Activated naive CD8-positive, alpha-beta T cell treated with anti-CD3 and anti-CD28 coated beads, Interleukin-2, amount 50 U/mL, for 24 hours (primary cell): ENCODE measurements at places on chromosomes 3 and 15.

DNA sequence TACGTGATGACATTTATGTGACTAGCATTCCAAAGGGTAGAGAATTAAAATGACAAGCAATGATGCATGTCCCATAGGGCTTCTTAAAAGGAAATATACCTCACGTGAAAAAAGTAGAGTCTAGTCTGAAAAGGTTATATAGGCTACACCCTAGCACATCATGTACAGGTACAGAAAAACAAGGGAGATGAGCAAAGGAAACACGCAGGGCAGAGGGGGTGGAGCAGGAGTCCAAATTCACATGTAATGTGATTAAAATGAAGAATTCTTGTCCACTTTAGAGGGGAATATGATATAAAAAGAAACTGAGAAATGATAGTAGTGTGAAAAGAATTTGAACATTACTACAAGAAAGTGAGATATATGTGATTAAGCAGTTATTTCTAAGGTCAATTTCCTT lies 59.4 kb downstream of the HACD2 start:
- no peak overlapping the region for H3K4me3 ChIP-seq
- DNase-seq, result no peak
- peaks cover 24% of the 10 kb centered on the region for H3K36me3 ChIP-seq
- H3K4me1 ChIP-seq, result peaks cover 51% of the 10 kb centered on the region

GRCh38 chr3:101536266-101536665 lies 23.3 kb upstream of the SENP7 start:
- peaks cover 16% of the 10 kb centered on the region for H3K4me1 ChIP-seq
- H3K27me3 ChIP-seq, result no peaks in the 10 kb centered on the region

- no peak overlapping the region for H3K27ac ChIP-seq
- no peak for DNase-seq
- H3K27me3 ChIP-seq, result no peaks in the 10 kb centered on the region
- H3K36me3 ChIP-seq, result peaks cover 19% of the 10 kb centered on the region
- H3K4me1 ChIP-seq, result no peaks in the 10 kb centered on the region
These were observed 62.8 kb downstream of the GLCE start for GRCh38 chr15:69223083-69223813.

DNA sequence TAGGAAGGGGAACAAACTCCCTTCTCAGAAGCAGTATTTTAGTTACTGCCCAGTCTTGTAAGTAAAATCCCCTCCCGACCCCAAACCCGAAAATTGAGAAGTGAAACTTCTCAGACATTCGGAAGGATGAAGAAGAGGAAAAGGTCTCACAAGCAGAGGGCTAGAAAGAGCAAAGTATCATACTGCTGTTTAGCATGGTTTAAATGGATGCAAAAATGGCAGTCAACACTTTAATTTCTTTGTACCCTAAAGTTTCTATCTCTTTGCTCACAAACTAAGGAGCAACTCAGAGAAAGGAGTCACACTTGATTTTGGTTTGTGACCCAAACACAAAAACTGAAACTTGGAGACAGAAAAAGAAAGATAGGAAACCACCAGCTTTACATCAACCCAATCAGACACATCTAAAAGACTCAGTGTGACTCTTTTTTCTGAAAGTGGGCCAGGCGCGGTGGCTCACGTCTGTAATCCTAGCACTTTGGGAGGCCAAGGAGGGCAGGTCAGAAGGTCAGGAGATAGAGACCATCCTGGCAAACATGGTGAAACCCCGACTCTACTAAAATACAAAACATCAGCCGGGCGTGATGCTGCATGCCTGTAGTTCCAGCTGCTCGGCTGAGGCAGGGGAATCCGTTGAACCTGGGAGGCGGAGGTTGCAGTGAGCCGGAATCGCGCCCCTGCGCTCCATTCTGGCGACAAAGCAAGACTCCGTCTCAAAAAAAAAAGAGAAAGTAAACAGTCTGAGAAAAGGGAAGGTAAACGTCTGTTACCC lies 63.2 kb upstream of the ATP11B start:
- peaks cover 5% of the 10 kb centered on the region for H3K27me3 ChIP-seq
- H3K4me1 ChIP-seq, result peaks cover 8% of the 10 kb centered on the region
- H3K36me3 ChIP-seq, result no peaks in the 10 kb centered on the region
- no peak overlapping the region for H3K27ac ChIP-seq

DNA sequence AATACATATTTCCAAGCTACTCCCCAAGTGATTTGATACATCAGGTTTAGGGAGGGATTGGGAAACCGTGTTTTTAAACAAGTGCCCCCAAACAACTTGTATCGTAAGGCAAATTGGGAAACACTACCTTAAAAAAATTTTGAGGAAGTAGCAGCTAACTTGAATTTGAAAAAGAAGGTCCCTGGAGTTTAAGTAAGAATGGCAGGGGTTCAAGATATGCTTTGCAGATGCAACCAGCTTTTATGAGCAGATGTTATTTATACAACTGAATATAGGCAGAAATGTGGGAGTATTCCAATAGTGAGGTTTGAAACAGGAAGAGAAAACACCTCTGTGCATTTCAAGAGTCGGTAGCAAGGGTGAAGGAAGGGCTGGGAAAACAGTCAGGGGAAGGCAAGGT lies 139.6 kb downstream of the IL20RB start:
- H3K4me3 ChIP-seq, result no peak overlapping the region
- no peaks in the 10 kb centered on the region for H3K4me1 ChIP-seq
- H3K27me3 ChIP-seq, result peaks cover 13% of the 10 kb centered on the region
- no peak for DNase-seq

- peaks cover 18% of the 10 kb centered on the region for H3K27me3 ChIP-seq
- no peak for DNase-seq
- no peaks in the 10 kb centered on the region for H3K4me1 ChIP-seq
- no peak overlapping the region for H3K27ac ChIP-seq
These were observed 52.8 kb downstream of the NOX5 start for GRCh38 chr15:69067296-69067695.

DNA sequence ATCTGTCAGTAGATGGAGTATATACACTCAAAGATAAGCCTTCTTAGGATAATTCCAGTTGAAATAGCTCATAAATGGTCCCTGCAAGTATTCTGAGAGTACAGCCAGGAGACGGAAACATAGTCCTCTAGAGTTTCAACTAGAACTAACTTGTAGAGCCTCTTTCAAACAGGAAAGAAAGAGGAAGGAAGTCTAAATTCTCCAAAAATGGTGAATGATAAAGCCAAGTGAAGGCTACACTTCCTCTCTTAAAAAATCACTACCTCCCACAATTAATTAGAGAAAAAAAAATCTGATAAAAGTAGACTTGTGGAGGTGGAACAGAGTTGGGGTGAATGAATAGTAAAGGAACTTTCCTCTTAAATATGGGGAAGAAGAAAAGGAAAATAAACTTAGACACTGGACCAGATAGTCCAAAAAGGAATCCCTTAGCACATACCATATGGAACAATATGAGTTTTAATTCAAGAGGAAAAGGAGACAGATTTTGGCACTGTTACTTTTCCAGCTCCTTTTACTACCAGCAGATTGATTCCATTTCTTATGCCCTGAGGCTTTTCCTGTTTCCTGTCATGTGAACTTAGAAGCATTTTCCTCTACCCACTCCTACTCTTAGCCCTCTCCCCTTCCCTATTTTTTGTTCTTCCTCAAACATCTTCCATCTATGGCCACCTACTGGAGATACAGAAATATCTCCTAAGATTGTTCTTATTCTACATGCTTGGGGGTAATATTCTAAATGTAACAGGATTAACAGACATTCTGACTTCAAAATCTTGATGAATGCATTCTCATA lies 207.6 kb downstream of the CHST2 start:
- H3K27me3 ChIP-seq, result no peaks in the 10 kb centered on the region
- peaks cover 16% of the 10 kb centered on the region for H3K4me1 ChIP-seq
- no peak for DNase-seq

GRCh38 chr3:107387555-107387954 lies 10.3 kb downstream of the CCDC54 start:
- H3K27ac ChIP-seq, result no peak overlapping the region
- H3K36me3 ChIP-seq, result no peaks in the 10 kb centered on the region
- H3K4me3 ChIP-seq, result no peak overlapping the region
- H3K27me3 ChIP-seq, result no peaks in the 10 kb centered on the region

DNA sequence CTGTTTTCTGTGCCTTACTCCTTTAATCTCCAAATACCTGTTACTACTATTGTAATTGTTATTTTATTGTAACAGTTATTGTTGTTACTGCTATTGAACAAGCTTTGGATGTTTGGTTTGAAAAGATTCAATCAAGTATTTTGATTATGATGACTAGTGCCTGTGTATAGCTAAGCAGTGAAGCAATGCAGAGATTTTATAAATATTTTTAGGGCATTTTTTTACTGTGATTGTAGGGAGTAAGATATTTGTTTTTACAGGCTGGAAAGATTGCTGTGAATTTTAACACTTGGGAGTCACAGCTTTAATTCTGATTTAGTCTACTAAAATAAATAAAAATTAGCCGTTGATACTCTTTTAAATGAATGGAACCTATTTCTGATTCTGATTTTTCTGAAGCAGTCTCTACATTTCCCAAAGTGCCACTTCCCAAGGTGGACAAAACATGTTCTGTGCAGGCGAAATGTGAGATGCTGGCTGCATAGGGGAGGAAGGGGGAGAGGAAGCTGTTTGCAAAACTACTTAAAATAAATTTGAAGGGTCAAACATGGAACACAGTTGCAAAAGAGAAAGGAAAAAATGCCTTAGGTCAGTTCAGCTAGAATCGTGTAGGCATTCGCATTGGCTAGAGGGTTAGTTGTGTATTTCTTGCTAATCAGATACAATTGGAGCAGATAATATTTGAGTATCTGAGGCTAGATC lies 25.7 kb downstream of the EEFSEC start:
- H3K27ac ChIP-seq, result no peak overlapping the region
- no peak overlapping the region for H3K4me3 ChIP-seq
- H3K27me3 ChIP-seq, result no peaks in the 10 kb centered on the region
- H3K4me1 ChIP-seq, result peaks cover 43% of the 10 kb centered on the region
- peaks cover 8% of the 10 kb centered on the region for H3K36me3 ChIP-seq

- DNase-seq, result no peak
- H3K4me3 ChIP-seq, result no peak overlapping the region
- H3K27ac ChIP-seq, result no peak overlapping the region
- H3K4me1 ChIP-seq, result peaks cover 20% of the 10 kb centered on the region
- no peaks in the 10 kb centered on the region for H3K27me3 ChIP-seq
These were observed 84.0 kb downstream of the FILIP1L start for GRCh38 chr3:100030346-100030745.

DNA sequence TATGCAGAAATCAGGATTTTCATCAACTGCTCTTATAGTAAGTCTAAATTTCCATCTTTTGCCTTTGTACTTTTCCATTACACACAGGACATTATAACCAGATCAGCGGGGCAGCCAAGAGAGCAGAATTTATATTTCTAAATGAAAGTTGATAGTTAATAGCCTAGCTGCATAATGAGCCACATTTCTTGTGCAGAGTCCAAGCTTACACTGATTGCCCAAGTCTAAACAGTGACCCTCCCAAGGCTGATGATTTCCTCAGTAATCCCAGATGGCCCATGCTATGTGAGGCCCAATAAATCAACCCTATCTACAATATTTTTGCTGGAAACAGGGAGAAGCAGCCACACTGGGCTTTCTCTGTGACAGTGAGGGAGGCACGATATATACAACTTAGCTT lies 475.8 kb upstream of the KCNMB2 start:
- H3K4me3 ChIP-seq, result no peak overlapping the region
- no peaks in the 10 kb centered on the region for H3K27me3 ChIP-seq
- no peak overlapping the region for H3K27ac ChIP-seq
- H3K36me3 ChIP-seq, result no peaks in the 10 kb centered on the region

DNA sequence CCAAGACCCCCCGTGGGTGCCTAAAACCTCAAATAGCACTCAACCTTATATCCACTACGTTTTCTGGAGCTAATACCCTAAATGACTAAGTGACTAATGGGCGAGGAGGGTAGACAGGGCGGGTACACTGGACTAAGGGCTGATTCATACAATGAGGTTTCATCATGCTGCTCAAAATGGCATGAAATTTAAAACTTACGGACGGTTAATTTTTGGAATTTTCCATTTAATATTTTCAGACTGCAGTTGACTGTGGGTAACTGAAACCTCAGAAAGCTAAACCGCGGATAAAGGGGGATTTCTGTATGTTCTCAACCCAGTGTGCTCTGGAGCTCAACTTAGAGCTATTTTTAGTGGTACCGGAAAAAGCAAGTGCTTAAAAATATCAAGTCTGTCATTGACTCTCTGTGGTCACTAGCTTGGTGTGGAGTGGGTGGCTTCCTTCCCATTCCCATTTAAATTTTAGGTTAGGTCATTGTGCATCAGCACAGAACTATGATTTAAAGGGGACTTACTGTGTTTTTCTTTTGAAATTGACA lies 72.9 kb downstream of the LRRC28 start:
- peak overlapping the region; percentile 81 for H3K27ac ChIP-seq
- DNase-seq, result peak; percentile 21
- H3K27me3 ChIP-seq, result no peaks in the 10 kb centered on the region
- H3K4me1 ChIP-seq, result peaks cover 46% of the 10 kb centered on the region

GRCh38 chr3:57756528-57757401 lies 656 bp downstream of the SLMAP start:
- peak overlapping the region; percentile 97 for H3K27ac ChIP-seq
- peak; percentile 52 for DNase-seq
- H3K4me3 ChIP-seq, result peak overlapping the region; percentile 94
- peaks cover 48% of the 10 kb centered on the region for H3K4me1 ChIP-seq

- no peaks in the 10 kb centered on the region for H3K4me1 ChIP-seq
- no peaks in the 10 kb centered on the region for H3K36me3 ChIP-seq
- no peak overlapping the region for H3K4me3 ChIP-seq
- H3K27ac ChIP-seq, result no peak overlapping the region
- DNase-seq, result no peak
These were observed 52.5 kb downstream of the CPN2 start for GRCh38 chr3:194298331-194299227.

DNA sequence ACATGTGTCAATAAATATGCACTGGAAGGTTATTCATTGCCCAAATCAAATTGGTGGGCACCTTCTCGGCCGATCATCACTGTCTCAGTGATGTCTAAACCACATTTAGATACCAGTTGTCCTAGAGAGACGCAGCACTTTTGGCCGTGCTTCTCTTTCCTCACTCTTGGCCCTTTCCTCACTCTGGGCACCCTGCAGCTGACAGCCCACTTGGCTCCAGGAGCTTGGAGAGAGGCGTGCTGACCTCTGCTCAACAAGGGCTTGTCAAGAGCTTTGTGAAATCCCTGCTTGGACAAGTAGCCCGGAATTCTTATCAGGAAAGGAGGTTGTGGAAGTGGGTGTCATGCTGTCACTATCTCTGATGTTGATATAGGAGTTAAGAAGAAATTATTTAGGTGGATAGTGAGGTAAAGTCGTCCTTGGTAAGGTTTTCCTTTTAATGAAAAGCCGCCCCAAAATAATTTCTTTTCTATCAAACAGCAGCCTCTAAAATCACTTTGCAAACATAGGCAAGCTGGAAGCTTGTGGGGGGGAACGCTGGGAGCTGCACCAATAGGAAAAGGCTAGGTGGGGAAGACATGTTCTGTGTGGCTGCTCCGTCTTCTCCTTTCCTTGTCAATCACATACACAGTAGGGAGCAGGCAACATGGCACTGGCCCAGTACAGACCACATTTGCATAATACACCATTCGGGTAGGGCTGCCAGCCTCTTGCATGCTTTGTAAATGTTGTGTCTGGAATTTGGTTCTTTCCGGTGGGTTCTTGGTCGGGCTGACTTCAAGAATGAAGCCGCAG lies 126.8 kb upstream of the UBE3A start:
- H3K27me3 ChIP-seq, result no peaks in the 10 kb centered on the region
- no peak overlapping the region for H3K27ac ChIP-seq
- no peaks in the 10 kb centered on the region for H3K4me1 ChIP-seq
- no peak for DNase-seq
- H3K36me3 ChIP-seq, result no peaks in the 10 kb centered on the region

GRCh38 chr3:16936676-16937230 lies 52.0 kb downstream of the PLCL2 start:
- H3K4me3 ChIP-seq, result peak overlapping the region; percentile 53
- H3K27ac ChIP-seq, result peak overlapping the region; percentile 69
